ENCODE measurements at places on chromosomes 2 and 18.

DNA sequence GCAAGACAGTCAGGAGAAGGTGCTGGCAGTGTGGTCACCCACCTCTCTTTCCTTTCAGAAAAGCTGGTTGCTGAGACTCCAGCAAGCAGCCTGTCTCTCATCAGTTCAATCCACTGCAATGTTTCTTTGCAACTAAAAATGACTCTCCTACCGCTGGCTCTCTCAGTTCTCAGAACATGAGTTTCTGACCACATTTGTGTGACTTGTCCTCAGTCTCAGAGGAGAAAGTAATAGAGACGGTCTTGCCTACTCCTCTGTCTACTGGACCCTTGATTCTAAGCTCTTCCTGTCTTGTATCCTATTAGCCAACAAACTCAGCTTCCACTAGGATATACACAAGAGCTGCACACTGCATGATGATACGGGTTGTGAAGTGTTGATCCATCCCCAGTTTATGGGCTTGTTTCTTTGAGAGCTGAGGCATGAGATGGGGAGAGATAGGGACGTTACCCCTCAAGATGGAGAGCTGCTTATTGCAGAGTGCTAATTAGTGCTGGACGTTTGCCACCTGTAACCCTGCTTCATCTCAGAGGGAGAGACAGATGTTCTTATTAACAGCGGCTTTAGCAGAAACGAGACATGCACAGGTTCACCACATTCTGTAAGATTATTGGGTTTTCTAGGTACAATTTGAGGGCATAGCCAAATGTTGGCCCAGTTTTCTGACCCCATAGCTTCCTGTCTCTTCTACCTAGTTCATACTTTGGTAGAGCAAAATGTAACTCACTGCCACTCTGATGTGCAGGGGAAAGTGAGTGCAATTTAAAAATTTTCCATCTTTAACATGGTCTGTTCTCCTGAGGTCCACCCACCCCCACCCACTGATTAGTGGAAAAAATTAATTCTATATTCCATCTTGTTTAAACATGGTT lies 32.4 kb upstream of the YWHAQ start:
- no peak for DNase-seq

DNA sequence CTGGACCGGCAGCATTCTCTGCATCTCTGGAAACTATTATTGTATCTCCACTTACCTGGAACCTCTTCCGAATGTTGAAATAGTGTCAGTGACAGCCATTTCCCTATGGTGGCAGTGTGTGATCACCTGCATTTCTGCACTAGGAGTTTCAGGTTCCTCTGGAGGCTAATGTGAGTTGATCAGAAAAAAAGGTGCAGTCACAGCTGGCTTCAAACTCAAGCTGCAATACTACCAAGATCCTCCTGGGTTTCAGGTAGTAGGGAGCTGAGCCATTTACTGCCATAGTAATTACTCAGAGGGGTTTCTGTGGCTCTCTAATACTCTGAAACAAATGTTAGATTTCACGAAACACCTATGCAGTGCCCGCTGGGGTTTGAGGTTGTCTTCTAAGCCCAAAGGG lies 183.5 kb upstream of the OSR1 start:
- no peak for DNase-seq

DNA sequence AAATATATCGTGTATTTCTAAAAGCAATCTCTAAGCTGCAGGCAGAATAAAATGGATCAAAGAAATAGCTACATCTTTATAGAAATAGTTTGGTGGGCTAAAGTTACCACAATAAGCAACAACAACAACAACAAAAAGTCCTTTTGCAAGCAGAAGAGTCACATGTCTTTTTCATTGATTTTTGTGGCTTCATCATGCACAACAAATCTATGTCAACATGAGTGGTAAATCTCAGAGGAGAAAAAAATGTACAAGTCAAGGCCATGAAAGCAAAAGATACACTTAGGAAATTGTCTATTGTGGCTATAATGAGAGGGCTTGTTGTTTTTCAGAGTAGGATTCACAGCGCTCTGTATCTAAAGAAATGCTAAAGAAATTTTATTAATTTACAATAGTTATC lies 269.7 kb downstream of the GRB14 start:
- DNase-seq: no peak

DNA sequence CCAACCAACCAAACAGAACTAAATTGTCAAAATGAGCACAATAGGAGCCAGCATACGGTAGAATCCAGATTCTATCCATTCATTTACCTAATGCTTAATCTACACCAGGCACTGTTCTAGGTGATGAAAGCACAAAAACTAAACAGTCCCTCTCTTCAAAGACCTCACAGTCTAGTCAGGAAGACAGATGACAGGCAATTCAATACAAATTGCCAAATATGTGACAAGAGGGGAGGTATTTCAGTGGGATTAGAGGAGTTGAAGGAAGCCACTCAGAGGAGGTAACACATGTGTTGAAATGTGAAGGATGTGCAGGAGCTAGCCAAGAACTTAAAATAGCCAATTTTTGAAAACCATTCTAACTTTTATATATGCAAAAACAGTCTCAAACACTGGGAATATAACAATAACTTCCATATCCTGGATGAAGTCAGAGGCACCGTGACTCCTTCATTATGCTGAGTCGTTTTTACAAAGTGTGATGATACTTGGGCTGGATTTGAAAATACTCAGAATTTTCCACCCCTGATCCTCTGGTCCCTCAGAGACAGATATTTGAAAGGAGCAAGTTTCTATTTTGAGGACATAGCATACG lies 204.9 kb downstream of the PID1 start:
- DNase-seq: no peak

DNA sequence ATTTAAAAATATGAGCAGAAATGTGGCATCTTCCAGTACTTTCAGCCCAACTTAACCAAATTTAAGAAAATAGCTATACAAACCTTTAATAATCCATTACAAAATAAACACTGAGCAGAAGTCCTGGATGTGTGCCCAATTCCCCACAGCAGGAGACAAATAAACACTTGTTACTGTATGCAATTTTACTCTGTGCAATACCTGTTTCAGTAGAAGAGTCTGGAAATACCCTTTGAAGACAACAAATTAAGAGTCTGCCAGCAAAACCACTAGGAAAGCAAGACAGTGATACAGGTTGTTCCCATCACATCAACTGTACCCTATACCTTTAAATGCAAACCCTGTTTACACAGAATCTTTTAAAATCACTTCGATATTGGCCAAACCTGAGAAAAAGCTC lies 41.4 kb upstream of the RNU4ATAC start:
- no peak for DNase-seq

- DNase-seq: no peak
Observed at GRCh38 chr2:60439219-60439974, 114.1 kb downstream of the BCL11A start.

DNA sequence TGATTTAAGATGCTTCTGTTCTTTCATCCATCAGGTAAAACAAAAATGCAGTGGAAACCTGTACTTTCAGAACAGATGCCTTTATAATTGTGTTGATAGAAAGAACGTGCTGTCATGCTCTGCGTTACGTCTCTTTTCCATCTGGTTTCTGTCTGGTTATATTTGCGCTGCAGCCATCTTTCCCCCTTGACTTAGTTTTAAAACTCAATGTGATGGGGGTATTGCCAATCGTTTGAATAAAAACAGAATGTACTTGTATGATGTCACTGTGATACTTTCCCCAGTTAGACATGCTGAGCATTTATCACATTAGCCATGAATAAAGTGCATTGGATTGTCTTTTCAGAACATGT lies 508.6 kb downstream of the ADCYAP1 start:
- no peak for DNase-seq

DNA sequence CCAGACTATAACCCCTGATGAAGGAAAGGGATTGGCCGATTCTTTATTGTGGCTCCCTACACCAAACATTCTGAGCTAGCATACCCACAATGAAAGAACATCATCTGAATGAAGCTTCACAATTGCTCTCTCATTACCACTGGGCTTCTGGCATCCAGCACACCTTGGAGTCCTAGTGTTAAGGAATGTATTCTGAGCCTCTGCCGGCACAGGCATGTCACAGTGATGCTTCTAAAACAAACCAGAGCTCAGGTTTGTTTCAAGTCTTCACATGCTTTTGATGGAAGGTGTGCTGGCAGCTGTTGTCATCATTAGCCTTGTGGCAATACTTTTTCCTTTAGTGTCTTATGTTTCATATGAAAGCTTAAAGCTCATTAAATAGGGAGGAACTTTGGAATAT lies 76.3 kb upstream of the RBBP8 start:
- no peak for DNase-seq

DNA sequence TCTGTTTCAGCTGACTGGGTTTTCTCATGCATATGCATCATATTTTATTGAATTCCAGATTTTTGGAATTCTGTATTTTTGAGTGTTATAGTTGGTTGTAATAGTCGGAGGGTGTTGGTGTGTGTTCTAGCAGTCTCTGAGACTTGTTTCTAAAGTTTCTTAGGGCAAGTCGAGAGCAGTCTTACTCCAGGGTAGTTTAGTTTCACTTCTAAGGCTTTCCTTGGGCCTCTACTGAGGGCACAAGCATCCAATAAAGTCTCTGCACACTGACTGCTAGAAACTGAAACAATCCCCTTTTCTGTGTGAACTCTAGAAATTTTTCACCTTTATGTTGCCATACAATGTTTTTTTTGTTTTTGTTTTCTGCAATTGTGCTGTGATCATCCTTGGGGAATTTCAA lies 663.7 kb upstream of the LRATD1 start:
- DNase-seq: no peak

DNA sequence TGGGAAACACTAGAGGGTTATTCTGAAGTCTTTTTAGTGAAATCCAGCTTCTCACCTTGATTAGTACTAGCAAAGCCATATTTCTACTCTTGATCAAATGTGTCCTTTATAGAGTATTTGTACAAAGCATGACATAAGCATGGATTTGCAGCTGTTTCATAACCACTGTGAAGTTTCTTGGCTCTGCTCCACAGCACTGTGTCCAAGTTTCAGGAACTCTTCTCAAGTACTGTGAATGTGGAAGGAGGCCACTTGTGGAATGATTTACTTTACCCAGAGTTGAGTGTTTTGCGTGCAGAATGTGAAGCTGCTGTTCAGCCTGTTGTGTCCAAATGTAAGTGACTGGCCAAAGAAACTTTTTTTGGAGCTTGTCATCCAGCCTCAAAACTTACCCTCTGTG lies 16.2 kb upstream of the MAPRE2 start:
- DNase-seq: peak; percentile 86

DNA sequence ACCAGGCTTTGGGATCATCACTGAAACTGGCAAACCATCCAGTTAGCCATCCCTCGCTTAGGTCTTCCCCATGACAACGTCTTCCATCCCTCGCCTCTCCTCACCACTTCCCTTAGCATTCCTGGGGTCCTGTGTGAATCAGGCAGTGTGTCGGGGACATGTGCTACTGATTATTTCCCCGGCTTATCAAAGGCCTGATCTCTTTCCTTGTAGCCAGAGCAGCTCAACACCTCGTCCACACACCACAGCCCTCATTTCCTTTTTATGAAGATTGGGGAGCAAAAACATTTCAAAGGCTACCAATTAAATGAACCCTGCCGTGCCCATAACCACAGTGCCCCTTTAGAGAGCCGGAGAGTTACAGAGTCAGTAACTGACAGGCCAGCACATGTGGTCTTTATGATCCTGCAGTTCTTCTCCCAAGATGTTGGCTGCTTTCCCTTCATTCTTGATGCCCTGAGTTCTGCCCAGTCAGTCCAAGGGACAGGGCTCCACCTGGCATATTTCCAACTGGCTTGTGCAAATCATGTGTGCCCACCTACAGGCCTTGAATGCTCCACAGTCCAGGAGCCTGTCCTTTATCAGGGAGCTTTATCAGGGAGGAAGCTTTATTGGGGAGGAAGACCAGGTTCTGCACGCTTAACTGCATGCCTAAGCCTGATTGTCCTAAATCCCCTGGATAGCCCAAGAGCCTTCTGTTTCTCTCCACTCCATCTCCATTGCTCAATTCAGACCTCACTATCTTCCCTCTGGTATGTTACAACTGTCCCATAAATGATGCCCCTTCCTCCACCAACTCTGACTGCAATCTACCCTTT lies 343.1 kb downstream of the CYRIA start:
- DNase-seq: no peak

DNA sequence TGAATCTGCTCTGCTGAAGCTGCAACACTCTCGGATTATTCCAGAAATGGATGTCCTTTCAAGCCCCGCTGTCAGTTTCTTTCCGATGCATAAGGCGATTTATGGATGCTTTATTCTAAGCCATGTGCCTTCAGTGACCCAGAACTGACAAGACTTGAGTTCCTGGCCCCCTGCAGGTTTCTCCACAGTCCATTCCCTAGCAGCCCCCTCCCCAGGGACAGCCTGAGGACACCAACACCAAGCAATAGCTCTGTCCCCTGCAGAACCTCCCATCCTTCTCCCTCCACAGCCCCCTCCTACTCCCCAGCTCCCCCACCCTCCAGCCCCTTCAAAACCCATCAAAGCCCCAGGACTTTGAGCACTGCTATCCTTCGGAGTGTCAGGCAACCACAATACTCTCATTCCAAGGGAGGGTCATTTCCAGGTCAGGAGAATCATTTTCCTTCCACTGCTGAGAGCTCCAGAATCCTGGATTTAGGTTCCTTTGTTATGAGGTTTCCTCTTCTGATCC lies 24.6 kb upstream of the SPP2 start:
- no peak for DNase-seq

Measured in astrocyte of the cerebellum (primary cell).